ENCODE measurements at places on chromosomes 4 and X. TPM values are rescaled to one million over a fixed set of nuclear protein-coding genes. Genes with fewer than 3 reads are reported as not detected.

BMP15 gene
- not detected for total RNA-seq

EIF1AX gene
- total RNA-seq: 32.8 TPM

RAB33B gene
- total RNA-seq: 17.2 TPM

GABRQ gene
- not detected for total RNA-seq

BTC gene
- not detected for total RNA-seq

FGG gene
- not detected for total RNA-seq

UCP1 gene
- not detected for total RNA-seq

GSX2 gene
- 23.9 TPM for total RNA-seq

NUP54 gene
- total RNA-seq: 12.3 TPM

Measured in Karpas-422 (cell line).